ENCODE measurements at places on chromosomes 7 and 10. TPM values are rescaled to one million over a fixed set of nuclear protein-coding genes. Genes with fewer than 3 reads are reported as not detected.

Gene PDZD7
- 0.95 TPM for total RNA-seq

Gene TBXAS1
- total RNA-seq = 0.43 TPM

Gene CASD1
- total RNA-seq = 15.5 TPM

Gene MRPL43
- total RNA-seq = 28.3 TPM

Gene GRM3
- not detected for total RNA-seq

Gene TWIST1
- not detected for total RNA-seq

Gene NEUROD6
- not detected for total RNA-seq

Gene ARHGAP22
- not detected for total RNA-seq

Gene ELAPOR2
- total RNA-seq = 5.7 TPM

Gene VAX1
- total RNA-seq = not detected

Gene SORCS1
- total RNA-seq = not detected

Gene ZRANB1
- 28.5 TPM for total RNA-seq

Gene OR9A2
- not detected for total RNA-seq

Gene IRF5
- total RNA-seq = 0.79 TPM

Gene SSC4D
- not detected for total RNA-seq

Gene ELFN1
- not detected for total RNA-seq

Measured in CD8-positive, alpha-beta T cell (primary cell).